ENCODE measurements at places on chromosomes 16 and 17.

DNA sequence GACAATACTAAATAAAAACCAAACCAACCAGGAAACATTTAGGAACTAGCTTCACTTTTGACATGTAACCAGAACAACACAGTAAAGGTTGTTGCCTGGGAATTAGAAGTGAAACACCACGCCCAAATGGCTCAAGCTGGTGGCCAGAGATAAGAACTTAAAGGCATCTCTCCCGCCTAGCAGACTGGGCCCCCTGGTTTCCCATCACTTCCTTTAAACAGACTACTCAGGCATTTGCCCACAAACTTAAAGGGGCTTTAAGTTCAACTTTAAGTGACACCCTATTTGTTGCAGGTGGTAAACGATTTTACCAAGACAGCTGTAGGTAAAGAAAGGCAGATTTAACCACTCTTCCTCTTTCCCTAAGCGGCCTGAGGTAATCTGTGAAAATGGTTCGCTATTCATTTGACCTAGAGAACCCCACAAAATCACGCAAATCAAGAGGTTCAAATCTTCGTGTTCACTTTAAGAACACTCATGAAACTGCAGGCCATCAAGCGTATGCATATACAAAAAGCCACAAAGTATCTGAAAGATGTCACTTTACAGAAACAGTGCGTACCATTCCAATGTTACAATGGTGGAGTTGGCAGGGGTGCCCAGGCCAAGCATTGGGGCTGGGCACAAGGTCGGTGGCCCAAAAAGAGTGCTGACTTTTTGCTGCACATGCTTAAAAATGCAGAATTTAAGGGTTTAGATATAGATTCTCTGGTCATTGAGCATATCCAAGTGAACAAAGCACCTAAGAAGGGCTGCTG, 40.8 kb upstream of the BPTF start:
- H3K4me3 ChIP-seq, result no peak overlapping the region
- no peaks in the 10 kb centered on the region for H3K27me3 ChIP-seq
- no peak overlapping the region for H3K27ac ChIP-seq
- H3K36me3 ChIP-seq, result no peaks in the 10 kb centered on the region

DNA sequence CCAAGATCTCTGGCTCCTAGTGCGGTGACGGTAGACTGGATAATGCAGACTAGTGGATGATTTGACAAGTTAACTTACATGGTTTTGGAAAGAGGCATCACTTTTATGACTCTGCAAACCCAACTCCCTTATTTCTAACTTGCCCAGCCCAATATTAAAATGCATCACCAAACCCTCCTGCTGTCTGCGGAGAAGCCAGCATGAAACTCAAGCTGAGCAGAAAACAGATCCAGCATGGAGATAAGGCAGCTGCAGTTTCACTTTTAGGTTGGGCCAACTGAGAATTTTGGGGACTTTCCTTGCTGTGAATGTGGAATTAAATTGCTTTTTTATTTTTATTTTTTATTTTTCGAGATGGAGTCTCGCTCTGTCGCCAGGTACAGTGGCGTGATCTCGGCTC, 27.8 kb downstream of the CDH1 start:
- no peak for DNase-seq
- H3K36me3 ChIP-seq, result no peaks in the 10 kb centered on the region
- H3K4me3 ChIP-seq, result no peak overlapping the region
- no peaks in the 10 kb centered on the region for H3K4me1 ChIP-seq
- no peaks in the 10 kb centered on the region for H3K27me3 ChIP-seq

GRCh38 chr16:87541872-87542234, 49.0 kb upstream of the ZCCHC14 start:
- peak; percentile 70 for DNase-seq
- peak overlapping the region; percentile 44 for H3K4me3 ChIP-seq
- peaks cover 64% of the 10 kb centered on the region for H3K4me1 ChIP-seq
- no peaks in the 10 kb centered on the region for H3K36me3 ChIP-seq

- no peak overlapping the region for H3K27ac ChIP-seq
- no peaks in the 10 kb centered on the region for H3K27me3 ChIP-seq
- H3K36me3 ChIP-seq, result no peaks in the 10 kb centered on the region
- no peaks in the 10 kb centered on the region for H3K4me1 ChIP-seq
- no peak overlapping the region for H3K4me3 ChIP-seq
Measured at GRCh38 chr17:76153640-76154039, 12.6 kb upstream of the FOXJ1 start.
